ENCODE measurements at places on chromosomes 1 and 21.

DNA sequence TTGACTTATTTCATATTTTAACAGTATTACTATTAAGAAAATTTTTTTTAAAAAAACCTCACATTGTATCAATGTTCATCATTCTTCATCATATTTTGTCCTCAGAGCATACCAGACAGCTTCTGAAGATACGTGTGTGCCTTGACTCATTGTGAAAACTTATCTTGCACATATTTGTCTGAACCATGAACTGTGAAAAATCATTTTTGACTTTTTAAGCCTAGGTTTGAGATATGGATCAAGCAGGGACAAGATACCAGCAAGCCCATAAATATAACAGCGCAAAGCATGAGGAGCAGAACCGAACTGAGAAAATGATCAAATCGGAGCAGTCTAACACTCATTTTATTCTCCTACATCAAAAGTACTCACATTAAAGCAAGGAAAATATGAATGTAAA lies 506.0 kb downstream of the BRINP3 start:
- DNase-seq, result no peak

- DNase-seq, result no peak
These were observed 698.6 kb downstream of the LTN1 start for GRCh38 chr21:28294051-28294450.

- DNase-seq, result peak; percentile 91
These were observed 24.1 kb downstream of the CELA3A start for GRCh38 chr1:22025368-22026155.

DNA sequence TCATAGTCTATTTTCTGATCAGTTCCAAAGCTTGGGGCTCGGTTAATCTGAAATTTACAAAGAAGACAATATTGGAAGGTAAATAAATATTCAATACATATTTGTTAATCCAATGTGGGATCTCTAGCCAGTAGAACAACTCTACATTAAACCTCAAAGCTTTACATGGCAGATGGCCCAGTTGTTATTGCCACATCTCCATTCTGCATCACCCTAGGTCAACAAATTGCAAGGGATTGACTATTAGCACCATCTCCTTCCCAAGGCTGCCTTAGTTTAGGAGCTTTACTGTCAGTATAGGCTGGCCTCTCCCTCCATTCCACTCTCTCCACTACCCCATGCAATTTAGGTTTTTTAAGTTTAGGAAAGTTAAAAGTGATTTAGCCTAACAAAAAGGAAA lies 69.7 kb downstream of the TTLL7 start:
- no peak for DNase-seq

DNA sequence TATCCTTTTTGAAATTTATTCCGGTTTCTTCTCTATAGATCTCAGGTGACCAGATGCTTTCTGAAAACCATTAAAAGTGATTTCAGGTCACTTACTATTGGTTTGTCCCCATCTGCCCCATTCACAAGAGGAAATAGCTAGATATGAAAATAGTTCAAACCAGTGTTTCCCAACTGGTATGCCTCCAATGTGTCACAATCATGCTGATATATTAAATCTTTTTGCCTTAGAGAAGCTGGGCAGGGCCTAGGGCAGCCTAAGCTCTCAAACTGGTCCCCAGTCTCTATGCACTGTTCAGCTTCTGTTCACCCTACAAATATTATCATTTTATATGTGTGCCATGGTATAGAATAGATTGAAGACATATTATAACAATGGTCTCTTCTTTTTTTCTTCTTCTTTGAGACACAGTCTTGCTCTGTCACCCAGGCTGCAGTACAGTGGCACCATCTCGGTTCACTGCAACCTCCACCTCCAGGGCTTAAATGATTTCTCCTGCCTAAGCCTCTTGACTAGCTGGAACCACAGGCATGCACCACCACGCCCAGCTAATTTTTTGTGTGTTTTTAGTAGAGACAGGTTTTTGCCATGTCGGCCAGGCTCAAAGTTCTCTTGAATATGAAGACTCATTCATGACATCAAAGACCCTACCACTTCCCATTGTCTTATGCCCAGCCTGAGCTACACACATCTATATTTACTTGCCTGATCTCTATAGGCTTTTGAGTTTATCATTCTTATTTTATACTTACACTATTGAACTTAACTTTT lies 15.7 kb downstream of the PTPN22 start:
- DNase-seq, result no peak

DNA sequence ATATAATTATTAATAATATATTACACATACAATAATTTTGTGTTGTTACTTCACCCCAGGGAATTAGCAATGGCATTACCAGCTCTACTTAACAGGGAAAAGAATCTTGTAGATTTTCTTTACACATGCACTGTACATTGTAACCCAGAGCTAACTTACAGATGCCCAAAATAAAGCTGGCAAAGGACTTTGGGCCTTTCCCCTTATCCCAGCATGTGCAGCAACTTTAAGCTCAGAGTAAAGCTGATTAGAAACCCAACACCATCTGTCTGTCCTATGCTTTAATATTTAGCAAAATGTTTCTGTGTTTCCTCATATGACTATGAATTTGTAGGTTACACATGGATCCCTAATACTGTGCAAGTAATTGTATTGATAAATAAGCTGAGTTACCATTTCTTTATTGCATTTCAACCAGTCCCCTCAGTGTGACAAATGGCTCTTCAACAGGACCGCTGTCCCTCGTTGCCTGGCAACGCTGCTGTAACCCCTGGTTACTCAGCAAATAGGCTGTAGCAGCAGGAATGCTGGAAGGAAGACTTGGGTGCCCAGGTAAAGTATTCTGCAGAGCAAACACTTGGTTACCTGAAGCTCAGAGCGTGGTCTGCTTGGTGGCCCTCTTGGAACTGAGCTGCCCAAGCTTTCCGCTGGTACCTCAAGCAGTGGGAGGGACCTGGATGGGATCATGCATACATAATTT lies at the start of gene USH2A:
Gene USH2A, minus strand, starts transcription at position 628 of the 700 bp plus-strand sequence. CDS start 1,112 bp downstream, outside the sequence.
- DNase-seq, result no peak

DNA sequence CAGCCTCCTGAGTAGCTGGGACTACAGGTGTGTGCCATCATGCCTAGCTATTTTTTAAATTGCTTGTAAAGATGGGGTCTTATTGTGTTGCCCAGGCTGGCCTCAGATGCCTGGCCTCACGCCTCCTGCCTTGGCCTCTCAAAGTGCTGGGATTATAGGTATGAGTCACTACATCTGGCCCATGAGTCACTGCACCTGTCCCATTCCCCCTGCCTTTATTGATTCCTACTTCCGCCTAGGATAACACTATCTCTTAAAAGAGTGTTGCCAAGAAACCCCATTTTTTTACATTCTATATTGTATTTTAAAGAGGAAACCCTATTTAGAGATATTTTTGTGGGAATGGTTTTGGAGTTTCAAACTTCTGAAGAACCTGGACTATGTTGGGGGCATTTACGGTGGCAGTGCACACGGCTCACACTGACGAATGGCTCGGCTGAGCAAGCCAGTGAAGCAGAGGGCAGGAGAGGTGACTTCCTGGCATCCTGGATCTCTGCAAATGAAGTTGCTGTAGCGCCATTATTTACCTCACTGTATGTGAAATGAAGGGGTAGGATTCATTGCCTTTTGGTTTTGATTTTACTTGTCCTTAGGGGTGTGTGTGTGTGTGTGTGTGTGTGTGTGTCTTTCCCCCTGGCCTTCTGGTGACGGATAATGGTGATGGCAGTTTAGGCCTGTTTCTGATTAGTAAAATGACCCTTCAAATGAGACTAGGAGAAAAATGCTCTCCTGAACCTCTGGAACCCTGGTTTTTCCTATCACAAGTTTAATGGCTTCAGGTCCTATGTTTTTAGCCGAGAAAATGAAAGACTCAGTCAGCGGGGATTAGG lies 22.5 kb downstream of the KIF26B start:
- DNase-seq, result no peak
